DMS79 treated with DMSO at 0.1 percent for 48 hours (cell line): ENCODE measurements at places on chromosomes 6 and 20.

- DNase-seq: no peak
Observed at GRCh38 chr6:168134560-168135201, 55.7 kb upstream of the FRMD1 start.

DNA sequence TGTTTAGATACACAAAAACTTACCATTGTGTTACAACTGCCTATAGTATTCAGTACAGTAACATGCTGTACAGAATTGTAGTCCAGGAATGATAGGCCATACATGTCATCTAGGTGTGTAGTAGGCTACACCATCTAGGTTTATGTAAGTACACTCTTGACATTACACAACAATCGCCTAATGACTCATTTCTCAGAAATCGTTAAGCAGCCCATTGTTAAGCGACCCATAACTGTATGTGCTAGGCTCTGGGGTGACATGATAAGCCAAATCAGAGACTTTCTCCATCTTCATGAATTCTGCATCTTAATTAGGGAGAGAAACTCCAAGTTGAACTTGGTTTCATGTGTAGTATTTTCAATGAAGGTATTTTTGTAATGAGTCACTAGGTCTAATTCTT, 17.2 kb downstream of the STK35 start:
- DNase-seq: no peak

GRCh38 chr20:59042151-59042795, at the start of gene PRELID3B:
PRELID3B (minus strand) TSS chr20:59042786; CDS start chr20:59042730, 56 bp downstream.
- no peak for DNase-seq

DNA sequence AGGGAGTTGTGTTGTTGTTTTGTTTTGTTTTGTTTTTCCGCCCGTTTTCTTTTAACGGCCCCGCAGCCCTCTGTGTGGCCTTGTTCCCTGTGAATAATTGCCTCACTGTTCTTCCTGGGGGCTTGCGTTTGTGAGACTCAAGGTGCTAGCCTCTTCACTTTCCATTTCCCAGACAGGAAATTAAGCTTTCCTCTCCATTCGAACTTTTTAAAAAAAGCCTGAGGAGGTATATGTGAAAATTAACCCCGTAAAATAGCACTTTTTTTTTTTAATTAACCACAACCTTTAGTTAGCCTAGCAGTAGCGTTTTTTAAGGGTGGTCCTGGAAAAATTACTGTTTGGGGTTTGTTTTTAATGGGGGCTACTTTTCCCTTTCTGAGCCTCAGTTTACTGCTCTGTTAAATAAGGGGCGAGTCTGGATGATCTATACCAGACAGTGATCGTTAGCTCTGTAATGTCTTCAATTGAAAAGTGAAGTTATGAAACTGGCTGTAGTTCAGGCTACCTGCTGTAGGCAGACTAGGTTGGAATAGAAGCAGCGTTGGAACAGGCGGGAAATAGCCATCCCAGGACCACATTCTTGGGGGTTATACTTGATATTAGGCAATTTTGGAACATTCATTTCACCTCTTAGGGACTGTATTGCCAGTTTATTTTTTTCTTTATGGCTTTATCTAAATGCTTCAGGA, 1.7 kb downstream of the STX16 start:
- DNase-seq: no peak
